ENCODE measurements at places on chromosomes 12 and 14.

GRCh38 chr12:57585156-57585555 lies 5.8 kb upstream of the PIP4K2C start:
- no peak for DNase-seq

DNA sequence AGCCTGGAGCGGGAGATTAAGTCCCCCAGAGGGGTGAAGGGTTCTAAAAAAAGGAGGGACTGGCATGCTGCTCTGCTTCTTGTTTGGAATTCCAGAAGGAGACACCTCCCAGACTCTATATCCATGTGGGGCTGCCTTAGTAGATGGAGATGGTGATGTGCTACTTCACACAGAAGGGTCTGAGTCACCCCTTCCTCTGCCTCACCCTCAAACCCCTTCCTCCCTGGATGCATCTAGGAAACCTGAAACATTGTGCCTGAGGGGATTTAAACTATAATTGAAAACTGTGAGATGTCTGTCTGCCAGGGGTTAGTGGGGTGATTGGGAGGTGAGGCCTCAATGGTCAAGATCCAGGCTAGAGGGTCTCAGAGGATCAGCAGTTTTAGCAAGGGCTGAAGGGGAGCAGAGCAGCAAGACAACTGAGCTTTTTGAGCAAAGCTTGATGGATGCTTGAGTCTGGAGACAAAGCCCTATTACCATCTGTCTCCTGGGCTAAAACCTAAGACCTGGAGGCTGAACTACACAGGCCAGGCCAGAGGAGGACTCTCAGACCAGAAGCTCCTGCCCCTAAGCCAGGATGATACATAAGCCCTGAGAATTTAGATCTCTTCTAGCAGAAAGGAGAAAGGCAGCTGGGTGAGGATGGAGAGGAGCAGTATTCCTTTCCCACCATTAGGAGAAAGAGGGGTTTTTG lies 314.7 kb upstream of the ATP2B1 start:
- no peak for DNase-seq

DNA sequence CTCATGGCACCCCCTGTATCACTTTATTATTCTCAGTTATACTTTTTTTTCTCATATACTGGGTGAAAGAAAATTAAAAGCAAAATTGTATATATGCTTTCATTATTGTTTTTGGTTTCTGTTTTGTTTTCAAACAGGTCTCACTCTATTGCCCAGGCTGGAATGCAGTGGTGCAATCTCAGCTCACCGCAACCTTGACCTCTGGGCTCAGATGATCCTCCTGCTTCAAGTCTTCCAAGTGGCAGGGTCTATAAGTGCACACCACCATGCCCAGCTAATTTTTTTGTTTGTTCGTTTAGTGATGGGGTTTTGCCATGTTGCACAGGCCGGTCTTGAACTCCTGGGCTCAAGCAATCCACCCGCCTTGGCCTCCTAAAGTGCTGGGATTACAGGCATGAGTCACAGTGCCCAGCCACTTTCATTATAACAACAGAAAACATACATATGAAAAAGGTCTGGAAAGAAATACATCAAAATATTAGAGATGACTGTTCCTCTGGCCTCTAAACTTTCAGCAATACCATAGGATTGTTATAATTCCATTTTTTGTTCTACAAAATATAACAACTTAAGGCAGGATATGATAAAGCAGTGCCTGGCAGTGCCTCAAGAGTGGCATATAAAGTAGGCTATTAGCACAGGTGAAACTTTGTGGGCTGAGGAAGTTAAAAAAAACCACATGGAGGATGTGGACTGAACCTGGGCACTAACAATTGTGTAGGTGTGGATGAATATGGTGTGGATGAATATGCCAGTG lies 5.8 kb upstream of the NTN4 start:
- DNase-seq = no peak

- no peak for DNase-seq
Measured at GRCh38 chr14:94313991-94314655, 9.0 kb downstream of the SERPINA6 start.

DNA sequence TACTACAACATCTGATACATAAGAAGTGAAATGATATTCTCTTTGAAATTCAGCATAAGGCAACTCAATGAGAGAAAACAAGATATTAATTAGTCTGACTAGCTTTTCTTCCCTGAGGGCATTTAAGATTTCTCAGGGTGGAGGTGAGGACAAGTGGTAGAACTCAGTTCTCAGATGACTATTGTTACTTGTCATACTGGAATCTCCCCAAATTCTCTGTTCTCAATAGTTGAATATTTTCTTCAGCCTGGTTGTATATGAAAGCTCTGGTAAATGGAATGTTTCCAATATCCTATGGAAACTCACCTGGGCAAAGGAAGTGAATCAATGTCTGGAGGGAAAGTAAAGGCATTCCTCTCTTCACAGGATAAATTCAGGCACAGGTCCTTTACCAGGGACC lies 18.2 kb upstream of the ITGA5 start:
- DNase-seq = no peak

GRCh38 chr14:104795781-104796686 lies 486 bp upstream of the AKT1 start:
- DNase-seq = peak; percentile 57

DNA sequence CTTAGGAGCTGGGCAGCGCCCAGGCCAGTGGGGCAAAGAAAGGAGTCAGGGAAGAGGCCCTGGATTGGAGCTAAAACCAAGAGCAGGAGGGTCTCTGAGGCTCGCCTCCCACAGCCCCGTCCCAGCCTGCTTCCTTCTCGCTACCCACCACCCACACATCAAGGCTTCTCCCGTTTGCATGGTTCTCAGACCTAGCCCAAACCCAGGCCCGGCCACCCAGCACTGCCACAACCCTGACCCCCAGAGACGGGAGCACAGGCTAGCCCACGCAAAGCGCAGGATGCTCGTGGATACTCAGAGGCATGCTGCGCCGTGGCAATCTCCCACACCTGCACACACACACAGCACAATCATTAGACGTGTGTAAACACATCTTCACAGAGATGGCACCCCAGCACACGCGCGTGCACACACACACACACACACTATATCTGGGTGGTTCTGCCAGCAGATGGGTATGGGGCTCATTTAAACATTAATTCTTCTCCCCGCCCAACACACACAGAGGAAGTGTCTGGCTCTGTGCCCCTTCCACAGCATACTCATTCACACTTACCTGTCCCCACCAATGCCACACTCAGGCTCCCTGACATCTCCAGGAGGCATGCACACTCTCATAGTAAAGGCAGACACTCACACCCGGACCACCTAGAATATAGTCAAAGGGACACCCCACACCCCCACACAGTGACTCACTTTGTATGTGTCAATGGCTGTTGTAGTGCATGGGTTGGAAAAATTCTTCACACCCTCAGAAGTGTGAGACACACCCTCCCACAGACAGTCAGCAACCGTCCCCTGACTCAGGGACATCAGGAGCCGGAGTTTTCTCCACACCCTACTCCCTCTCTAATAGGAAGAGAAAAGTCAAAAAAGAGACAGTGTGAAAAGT lies 1.1 kb downstream of the CARMIL3 start:
- peak; percentile 77 for DNase-seq

- DNase-seq = no peak
Measured at GRCh38 chr14:89956661-89957009, 908 bp downstream of the TDP1 start.

GRCh38 chr12:116093915-116094314 lies 183.6 kb downstream of the MED13L start:
- no peak for DNase-seq

DNA sequence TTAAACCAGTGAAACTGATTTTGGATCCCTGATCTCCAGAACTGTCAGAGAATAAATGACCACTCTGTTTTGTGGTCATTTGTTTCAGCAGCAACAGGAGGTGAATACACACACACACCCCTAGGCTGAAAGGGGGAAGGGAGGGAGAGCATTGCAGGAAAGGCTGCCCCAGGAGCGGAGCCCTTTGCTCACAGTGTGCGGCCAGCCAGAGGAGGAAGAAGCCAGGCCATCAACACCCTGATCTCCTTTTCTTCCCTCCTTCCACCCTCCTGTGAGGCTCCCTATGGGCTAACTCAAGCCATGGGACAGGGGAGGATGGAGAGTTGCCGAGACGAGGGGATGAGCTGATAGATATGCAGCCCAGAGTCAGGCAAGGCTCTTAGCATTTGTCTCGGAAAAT lies 211.9 kb downstream of the TBX5 start:
- no peak for DNase-seq

GRCh38 chr14:35766036-35766699 lies 42.9 kb downstream of the RALGAPA1 start:
- DNase-seq = no peak

DNA sequence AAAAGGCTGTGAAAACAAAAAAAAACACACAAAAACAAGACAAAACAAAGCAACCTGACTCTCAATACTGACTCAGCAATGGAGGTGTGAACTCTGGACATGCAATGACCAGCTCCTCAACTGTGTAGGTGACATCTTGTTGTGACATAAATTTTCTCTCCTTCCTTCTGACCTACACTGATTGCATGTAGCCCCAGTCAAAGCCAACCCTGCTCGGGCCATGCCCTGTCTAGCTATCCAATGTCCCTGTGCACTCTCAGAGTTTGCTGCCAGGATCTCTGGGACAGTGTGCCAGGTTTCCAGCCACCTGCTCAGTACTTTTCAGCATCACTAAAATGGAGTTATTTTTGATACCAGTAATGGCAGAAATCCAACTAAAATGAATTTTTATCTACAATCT lies 18.9 kb upstream of the CRACR2A start:
- DNase-seq = no peak

GRCh38 chr14:50001151-50001998 lies 108.5 kb downstream of the ARF6 start:
- peak; percentile 78 for DNase-seq

GRCh38 chr14:90539996-90540395 lies 143.2 kb downstream of the CALM1 start:
- no peak for DNase-seq

DNA sequence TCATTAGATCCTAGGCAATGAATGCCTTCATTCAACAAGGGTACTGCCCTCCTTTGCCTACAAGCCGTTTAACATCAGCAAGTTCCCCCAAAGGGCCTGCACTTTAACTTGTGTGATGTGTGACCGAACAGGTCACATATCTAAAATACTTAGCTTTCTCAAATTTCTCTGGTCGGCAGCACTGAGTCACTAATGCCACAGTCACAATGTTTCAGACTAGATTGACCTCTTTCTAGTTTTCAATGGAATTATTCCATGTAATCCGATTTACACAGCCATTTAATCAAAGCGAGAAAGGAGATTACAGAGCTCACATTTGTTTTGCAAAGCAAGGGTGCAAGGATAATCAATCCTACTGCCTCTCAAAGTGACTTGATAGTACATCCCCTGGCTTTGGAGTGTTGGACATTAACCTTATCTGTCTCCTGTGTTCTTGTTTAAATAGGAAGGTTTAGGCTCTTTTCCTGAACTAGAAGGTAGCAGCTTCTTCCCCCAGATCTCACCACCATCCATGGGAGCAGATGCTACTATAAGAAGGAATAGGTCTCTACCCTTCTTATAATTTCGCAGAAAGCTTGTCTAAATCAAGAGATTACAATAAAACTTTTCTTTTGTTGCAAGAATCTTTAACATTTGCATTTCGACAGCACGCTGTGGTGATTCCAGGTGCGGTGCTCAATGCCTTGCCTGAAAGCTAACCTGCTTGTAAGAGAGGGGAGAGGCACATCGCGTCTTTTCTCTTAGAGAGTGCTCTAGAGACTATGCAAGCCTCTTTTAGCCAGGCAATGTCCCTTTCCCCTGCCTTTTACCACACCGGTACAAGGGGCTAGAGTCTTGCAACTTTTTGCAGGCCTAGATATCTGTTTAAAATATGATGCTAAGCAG lies 1.8 kb downstream of the KITLG start:
- no peak for DNase-seq

- no peak for DNase-seq
Measured at GRCh38 chr14:90943367-90943766, 117.1 kb downstream of the RPS6KA5 start.

- no peak for DNase-seq
Measured at GRCh38 chr12:110256780-110257431, 24.1 kb upstream of the ATP2A2 start.

DNA sequence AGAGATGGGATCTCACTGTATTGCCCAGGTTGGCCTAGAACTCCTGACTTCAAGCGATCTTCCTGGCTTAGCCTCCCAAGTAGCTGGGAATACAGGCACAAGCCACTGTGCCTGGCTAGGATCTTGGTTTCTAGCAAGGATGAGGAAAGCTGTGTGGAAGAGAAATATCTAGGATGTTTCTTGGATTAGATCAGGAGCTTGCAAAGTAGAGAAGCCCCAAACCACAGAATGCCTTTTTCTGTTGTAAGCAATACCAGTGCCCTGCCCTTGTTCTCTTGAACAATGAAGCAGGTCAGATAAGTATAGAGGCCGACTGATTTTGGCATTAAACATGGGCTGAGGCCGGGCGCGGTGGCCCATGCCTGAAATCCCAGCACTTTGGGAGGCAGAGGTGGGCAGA lies 44.3 kb upstream of the STRN3 start:
- DNase-seq = no peak

- DNase-seq = no peak
Measured at GRCh38 chr12:90027889-90028634, 319.4 kb upstream of the ATP2B1 start.

DNA sequence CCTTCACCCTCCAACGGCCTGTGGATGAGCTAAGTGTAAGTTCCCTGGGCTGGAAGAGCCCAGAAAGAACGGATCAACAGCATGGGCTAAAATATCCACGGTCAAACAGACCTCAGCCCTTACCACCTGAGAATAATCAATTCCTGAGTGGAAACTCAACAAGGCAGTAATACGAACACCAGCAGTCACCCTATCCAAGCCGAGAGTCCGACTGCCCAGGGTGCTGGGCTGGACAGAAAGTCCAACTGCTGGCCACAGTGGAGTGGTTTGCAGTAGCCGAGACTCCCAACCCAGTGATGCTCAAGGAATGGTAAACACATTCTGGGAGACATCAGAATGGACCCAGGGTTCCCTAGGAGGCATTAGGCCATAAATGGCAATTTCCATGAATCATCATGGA lies 36.8 kb downstream of the ANO2 start:
- no peak for DNase-seq

GRCh38 chr12:68250454-68250853 lies 3.0 kb downstream of the IL22 start:
- DNase-seq = no peak

DNA sequence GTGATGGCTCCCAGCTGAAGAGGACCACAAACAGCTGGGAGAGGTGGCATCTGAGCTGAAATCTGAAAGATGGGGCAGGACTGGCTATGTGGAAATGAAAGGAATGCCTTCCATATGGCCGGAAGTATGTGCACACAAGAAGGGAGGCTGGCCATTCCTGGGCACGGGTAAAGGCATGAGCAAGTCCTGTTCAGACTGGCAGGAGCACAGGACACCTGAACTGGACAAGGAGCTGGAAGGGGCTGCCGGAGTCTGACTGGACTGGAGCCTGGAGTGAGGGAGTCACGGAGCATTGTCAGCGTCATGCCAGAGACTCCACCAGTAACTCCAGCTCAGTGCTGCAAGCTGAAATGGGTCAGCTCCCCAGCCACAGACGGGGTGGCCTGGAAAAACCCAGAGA lies 11.9 kb upstream of the TC2N start:
- no peak for DNase-seq

GRCh38 chr12:65834146-65834935 lies 10.1 kb downstream of the HMGA2 start:
- DNase-seq = no peak
